Kidney epithelial cell (primary cell): ENCODE measurements at places on chromosomes 4 and X.

GRCh38 chr4:67714248-67714583 is 13.3 kb upstream of the UBA6 start:
- no peak for DNase-seq

- no peak for DNase-seq
These were observed 102.8 kb upstream of the NOCT start for GRCh38 chr4:138912704-138913340.

- DNase-seq, result no peak
These were observed 22.8 kb downstream of the FRAS1 start for GRCh38 chr4:78079726-78080430.

- DNase-seq, result no peak
These were observed 6.2 kb downstream of the SH3TC1 start for GRCh38 chr4:8205241-8205707.

GRCh38 chrX:65985211-65985610 is 54.7 kb downstream of the VSIG4 start:
- no peak for DNase-seq

GRCh38 chr4:82790060-82790660 is 8.4 kb downstream of the SCD5 start:
- no peak for DNase-seq

GRCh38 chrX:17497193-17497592 is 122.2 kb downstream of the NHS start:
- DNase-seq, result no peak

DNA sequence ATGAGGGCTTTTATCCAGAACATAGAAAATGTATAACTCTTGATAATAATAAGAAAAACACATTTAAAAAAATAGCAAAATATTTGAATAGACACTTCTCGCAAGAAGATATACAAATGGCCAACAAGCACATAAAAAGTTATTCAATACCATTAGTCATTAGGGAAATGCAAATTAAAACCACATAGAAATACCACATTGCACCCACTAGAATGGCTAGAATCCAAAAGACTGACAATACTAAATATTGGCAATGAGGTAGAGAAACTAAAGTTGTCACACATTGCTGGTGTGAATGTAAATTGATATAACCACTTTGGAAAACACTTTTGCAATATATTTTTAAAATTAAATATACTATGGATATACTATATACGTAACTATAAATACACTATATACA is 754.3 kb upstream of the MAGEB2 start:
- DNase-seq, result no peak

DNA sequence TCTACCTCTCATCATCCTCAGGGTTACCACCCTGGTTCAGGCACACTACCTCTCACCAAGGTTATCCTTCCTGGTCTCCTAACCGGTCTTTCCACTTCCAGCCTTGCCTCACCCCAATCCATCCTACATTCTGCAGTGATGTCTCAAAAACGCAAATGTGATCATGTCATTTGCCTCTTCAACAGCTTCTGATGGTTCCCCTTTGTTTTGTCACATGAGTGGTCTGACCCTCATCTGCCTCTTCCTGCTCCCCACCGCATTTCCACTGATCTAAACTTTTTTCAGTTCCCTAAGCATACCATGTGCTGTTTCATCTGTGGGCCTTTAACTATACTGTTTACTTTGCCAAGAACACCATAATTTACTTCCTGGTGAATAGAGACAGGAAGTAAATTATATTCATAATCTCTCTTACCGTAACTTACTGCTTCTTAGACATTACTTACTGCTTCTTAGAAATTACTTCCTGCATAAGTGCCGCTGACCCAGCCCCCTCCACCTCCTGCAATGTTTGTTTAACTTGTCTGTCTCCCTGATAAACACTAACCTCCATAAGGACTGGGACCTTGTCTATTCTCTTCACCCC is 27.1 kb upstream of the NSUN7 start:
- no peak for DNase-seq

- no peak for DNase-seq
These were observed 59.2 kb upstream of the PARM1 start for GRCh38 chr4:74873545-74874301.
